T-cell (primary cell): ENCODE measurements at places on chromosomes 12 and 14. TPM values are rescaled to one million over a fixed set of nuclear protein-coding genes. Genes with fewer than 3 reads are reported as not detected.
A peak's percentile ranks its signal among the peaks of the same experiment; 100 is the strongest.

DNA sequence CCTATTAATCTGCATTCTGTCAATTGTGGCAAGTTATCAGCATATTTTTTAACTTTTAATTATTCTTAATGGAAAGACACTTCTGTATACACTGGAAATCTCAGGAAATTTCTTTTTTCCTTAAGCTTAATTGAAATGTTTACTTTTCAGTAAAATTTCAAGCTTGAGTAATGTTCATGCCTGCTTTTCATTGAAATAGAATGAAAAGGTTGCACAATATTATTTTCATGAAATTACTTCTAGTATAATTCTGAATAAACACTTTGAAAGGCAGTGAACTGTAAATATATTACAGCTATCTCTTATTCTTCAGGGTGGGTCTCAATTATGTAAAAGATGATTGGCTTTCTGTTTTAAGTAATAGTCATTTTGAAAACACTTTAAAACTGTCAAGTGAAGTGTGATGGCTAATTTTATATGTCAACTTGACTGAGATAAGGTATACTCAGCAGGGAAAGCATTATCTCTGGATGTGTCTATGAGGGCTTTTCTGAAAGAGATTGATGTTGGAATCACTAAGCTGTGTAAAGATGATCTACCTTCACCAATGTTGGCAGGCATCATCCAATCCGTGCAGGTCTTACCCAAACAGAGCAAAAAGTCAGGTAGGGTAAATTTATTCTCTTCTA, 29.9 kb downstream of the CLEC2D start:
- DNase-seq: no peak

DNA sequence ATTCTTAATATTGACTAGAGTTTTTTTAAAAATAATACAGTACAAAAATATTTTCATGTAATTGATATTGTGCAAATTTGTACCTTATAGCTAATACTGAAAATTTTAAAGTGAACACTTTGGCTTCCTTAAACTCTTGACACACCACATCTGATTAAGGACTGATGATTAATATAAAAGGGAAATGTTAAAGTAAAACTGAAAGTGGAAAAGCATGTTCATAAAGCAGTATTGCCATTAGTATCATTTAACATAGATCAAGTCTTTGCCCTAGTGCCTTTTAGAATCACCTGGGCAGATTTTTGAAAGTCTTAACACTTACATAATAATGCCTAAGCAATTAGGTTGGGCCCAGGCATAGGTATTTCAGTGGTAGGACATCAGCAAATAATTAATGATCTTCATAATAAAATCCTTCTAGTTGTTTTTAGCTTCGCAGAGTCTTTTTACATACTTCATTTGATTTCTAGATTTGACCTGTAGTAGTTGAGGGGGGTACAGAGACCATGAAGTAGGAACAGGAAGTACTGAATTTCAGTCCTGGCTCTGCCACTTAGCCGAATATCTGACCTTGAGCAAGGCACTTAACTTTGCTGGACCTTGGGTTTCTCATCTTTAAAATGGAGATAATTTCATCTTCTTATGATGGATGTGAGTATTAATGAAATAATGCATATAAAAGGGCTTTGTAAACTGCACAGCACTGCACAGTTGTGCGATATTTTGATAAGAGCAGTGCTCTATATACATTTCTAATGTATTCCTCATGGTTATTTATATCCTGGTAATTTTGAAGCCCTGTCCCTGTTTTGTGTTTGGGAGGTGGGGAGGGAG, 43.7 kb downstream of the MARK3 start:
- DNase-seq: no peak

DNA sequence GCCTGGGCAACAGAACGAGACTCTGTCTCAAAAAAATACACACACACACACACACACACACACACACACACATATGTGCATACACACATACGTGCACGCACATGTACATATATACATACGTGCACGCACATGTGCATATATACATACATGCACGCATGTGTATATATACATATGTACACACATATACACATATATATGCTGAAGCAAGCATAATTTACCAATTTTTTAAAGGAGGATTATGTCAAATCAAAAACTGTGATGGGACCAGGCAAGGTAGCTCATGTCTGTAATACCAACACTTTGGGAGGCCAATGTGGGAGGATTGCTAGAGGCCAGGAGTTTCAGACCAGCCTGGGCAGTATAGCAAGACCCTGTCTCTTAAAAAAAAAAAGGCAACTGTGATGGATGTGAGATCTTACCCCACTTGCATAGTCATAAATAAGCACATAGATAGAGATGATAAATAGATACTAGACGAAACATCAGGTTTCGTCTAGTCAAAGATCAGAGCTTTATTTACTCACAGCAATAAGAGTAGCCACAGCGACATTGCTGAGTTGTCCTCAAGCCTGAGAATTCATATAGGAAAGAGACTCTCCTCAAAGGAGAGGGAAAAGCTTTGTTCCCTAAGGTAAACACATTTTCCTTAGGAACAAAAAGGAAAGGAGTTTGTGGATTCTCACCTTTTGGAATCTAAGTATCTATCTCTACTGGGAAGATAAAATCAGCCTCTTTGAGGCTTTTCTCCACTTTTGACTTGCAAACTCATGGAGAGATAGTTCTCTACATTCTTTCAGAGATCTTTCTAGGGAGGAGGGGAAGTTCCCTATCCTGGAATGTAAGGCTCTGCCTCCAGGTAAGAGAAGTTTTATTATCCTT, 74.7 kb upstream of the AMN1 start:
- DNase-seq: no peak

- DNase-seq: no peak
Observed at GRCh38 chr14:75282170-75282554, 3.5 kb downstream of the FOS start.

- DNase-seq: peak; percentile 90
Observed at GRCh38 chr12:104286516-104287482, 16.7 kb upstream of the EID3 start.

The SLC24A4 gene
- not detected for total RNA-seq

- DNase-seq: no peak
Observed at GRCh38 chr14:101502761-101503392, 58.4 kb upstream of the DIO3 start.

- no peak for DNase-seq
Observed at GRCh38 chr12:82523996-82524395, 162.7 kb upstream of the TMTC2 start.
